ENCODE measurements at places on chromosomes 7 and 10. TPM values are rescaled to one million over a fixed set of nuclear protein-coding genes. Genes with fewer than 3 reads are reported as not detected.

Gene XRCC2
- 1.1 TPM for total RNA-seq

Gene MPP7
- total RNA-seq = 26.6 TPM

Gene WNT8B
- total RNA-seq = not detected

Gene SLC16A9
- not detected for total RNA-seq
